Neural progenitor cell (in vitro differentiated cells): ENCODE measurements at places on chromosomes 11 and 22. TPM values are rescaled to one million over a fixed set of nuclear protein-coding genes. Genes with fewer than 3 reads are reported as not detected.

GRCh38 chr11:19530505-19530904, 182.1 kb upstream of the NAV2 start:
- no peaks in the 10 kb centered on the region for H3K27me3 ChIP-seq
- H3K4me3 ChIP-seq = no peak overlapping the region
- H3K4me1 ChIP-seq = no peaks in the 10 kb centered on the region
- DNase-seq = no peak
- no peaks in the 10 kb centered on the region for H3K36me3 ChIP-seq
- H3K27ac ChIP-seq = no peak overlapping the region

DNA sequence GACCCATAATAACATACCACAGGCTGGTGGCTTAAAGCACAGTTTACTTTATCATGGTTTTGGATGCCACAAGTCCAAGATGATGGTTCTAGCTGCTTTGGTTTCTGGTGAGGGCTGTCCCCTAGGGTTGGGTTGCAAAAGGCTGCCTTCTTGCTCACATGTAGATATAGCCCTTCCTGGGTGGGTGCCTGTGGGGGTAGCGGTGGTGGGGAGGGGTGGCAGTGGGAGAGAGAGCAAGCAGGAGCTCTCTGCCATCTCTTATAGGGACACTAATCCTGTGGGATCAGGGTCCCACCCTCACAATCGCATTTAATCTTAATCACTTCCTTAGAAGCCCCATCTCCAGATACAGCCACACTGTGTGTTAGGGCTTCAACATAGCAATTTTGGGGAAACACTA, 245.0 kb downstream of the TBC1D22A start:
- H3K36me3 ChIP-seq = no peaks in the 10 kb centered on the region
- DNase-seq = no peak
- no peak overlapping the region for H3K4me3 ChIP-seq

GRCh38 chr22:42275176-42275575, 4.7 kb upstream of the TCF20 start:
- no peaks in the 10 kb centered on the region for H3K36me3 ChIP-seq
- no peak for DNase-seq
- no peak overlapping the region for H3K4me3 ChIP-seq
- H3K27ac ChIP-seq = no peak overlapping the region
- H3K27me3 ChIP-seq = peaks cover 34% of the 10 kb centered on the region

- H3K4me1 ChIP-seq = no peaks in the 10 kb centered on the region
- no peak overlapping the region for H3K27ac ChIP-seq
- no peaks in the 10 kb centered on the region for H3K36me3 ChIP-seq
- no peak for DNase-seq
These were observed 307.5 kb downstream of the ETS1 start for GRCh38 chr11:128279866-128280265.

DNA sequence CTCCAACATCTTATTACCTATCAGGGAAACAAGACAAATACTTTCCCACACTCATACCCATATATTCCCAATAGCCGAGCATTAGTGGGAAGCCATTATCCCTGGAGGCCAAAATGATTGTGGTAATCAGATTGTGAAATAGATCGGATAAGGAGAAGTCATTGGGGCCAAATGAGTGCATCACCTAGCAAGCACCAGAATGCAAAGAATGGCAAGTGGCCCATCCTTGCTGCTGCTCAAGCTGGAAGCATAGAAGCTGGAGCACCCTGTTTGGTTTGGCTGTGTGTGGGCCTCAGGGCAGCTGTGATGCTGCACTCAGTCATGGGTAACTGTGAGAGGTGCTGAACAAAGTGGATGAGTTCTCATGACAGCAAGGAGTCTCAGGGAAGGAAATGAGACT, 18.7 kb upstream of the DBX1 start:
- no peak for DNase-seq
- H3K27me3 ChIP-seq = no peaks in the 10 kb centered on the region
- peaks cover 33% of the 10 kb centered on the region for H3K4me1 ChIP-seq

GRCh38 chr22:26665813-26666231, 8.4 kb downstream of the MIAT start:
- no peaks in the 10 kb centered on the region for H3K27me3 ChIP-seq
- H3K4me3 ChIP-seq = no peak overlapping the region
- peaks cover 2% of the 10 kb centered on the region for H3K36me3 ChIP-seq
- DNase-seq = no peak
- no peak overlapping the region for H3K27ac ChIP-seq

- H3K27ac ChIP-seq = peak overlapping the region; percentile 77
- H3K36me3 ChIP-seq = no peaks in the 10 kb centered on the region
- no peaks in the 10 kb centered on the region for H3K27me3 ChIP-seq
- H3K4me1 ChIP-seq = peaks cover 40% of the 10 kb centered on the region
- no peak overlapping the region for H3K4me3 ChIP-seq
These were observed 42.8 kb downstream of the PIWIL3 start for GRCh38 chr22:24731761-24732160.

DNA sequence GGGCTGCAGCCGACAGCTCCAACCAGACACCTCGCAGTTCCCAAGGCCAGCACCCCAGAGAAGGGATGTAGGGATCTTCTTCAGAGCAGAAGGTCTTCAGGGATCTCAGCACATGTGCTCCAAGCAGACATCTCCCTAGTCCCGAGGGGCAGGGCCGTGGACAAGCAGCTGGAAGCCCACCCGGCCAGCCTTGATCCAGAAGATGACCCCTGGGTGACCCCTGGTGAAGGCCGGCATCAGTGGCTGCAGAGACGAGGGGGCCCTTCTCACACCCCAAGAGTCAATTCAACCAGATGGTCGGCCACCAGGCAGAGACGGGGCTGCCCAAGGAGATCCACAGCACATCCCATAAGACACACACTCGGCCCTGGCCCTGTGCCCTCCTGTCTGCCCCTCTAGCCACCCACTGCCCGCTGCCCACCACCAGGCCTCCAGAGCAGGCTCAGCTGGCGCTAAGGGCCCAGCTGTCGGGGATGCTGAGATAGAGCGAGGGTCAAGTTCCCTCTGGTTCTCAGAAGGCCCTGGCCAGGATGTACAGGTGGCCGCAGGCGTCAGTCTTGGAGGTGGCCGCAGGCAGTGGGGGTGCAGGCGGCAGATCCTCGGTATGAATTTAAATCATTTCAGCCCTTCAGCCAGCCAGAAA, 168.3 kb downstream of the BRD1 start:
- no peak for DNase-seq
- H3K4me3 ChIP-seq = no peak overlapping the region
- peaks cover 11% of the 10 kb centered on the region for H3K4me1 ChIP-seq
- no peaks in the 10 kb centered on the region for H3K27me3 ChIP-seq
- H3K36me3 ChIP-seq = no peaks in the 10 kb centered on the region

DNA sequence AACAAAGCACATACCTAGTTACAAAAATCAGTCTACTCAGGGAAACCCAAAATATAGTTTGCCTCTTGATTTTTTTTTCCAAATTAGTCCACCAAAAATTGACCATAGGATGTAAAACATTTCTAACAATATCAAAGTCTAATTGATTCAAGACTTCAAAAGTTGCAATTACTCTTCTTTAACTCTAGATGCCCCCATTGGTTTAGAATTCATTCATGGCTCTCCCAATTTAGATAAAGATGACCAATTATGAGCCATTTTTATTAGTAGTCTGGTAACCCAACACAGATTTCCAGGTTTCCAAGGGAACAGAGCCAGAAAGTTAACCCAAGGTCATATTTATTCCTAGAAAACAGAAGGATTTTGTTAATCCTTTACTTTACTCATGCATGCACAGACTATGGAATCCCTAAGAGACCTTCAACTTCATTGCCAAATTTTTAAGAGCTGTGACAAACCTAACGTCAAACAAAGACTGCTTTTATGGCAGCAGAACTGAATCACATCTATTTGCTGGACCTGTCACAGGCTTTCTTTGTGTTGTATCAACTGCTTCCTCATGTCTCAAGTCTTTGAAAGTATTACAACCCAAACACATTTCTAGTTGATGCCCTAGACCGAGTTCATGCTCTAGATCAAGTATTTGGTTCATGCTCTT, 55.3 kb downstream of the C22orf42 start:
- no peak overlapping the region for H3K27ac ChIP-seq
- peaks cover 55% of the 10 kb centered on the region for H3K27me3 ChIP-seq
- no peaks in the 10 kb centered on the region for H3K4me1 ChIP-seq

DNA sequence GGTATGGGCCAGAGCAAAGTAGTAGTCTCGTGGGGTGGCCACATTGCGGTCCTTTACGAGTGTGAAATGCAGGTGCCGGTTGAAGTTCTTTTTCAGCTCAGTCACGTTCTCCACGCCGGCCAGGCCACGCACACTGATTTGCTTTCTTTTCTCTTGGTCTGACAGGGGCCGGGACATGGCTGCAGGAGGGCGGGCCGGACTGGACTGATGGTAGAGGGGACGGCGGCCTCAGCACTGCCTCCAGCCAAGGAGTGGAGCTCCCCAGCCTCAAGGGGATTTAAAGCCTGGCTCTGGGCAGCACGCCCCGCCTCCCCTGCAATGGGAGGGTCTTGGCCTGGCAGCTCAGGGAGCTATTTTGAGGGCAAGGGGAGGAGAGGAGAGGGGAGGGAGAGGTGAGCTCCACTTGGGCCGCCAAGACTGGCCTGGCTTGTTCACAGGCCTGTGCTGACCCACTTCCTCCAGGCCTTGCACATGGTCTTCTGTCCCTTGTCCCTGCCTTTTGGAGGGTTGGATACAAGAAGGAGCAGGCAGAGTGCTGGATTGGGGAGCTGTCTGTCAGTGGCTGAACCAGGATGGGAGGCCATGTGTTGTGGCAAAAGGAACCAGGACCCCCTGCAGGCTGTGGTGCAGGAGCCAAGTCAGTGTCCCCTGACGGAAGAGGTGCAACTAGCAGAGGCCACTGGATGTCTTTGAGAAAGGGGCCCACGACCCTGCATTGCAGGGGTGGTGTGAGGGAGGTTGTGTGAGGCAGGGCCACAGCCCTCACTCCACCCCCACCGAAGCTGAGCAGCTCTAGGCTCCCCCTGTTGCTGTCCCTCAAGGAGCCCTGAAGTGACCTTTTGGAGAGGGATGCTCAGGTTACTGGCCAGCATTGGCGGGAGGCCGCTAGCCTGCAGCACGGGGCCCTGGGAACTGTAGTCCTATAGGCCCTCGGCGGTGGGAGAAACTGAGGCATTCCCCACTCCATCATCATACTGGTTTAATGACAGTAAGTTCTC, at the start of gene PYGM:
TSS of gene PYGM (minus strand) at position 253 of the 998 bp plus-strand sequence. CDS start at position 177, 76 bp downstream.
- no peak within 1 kb of the TSS for H3K27ac ChIP-seq
- H3K4me1 ChIP-seq = peaks cover 47% of the 10 kb centered on the region
- no peak within 1 kb of the TSS for H3K4me3 ChIP-seq
- peak; percentile 90 for DNase-seq
- H3K36me3 ChIP-seq = no peaks in the 10 kb centered on the region
- no peaks in the 10 kb centered on the region for H3K27me3 ChIP-seq

GRCh38 chr22:42217019-42217751, 53.3 kb downstream of the TCF20 start:
- peaks cover 29% of the 10 kb centered on the region for H3K4me1 ChIP-seq
- H3K27ac ChIP-seq = no peak overlapping the region
- no peak for DNase-seq
- H3K4me3 ChIP-seq = no peak overlapping the region
- no peaks in the 10 kb centered on the region for H3K27me3 ChIP-seq

GRCh38 chr11:116710762-116711161, 62.0 kb downstream of the BUD13 start:
- no peaks in the 10 kb centered on the region for H3K27me3 ChIP-seq
- H3K27ac ChIP-seq = no peak overlapping the region
- no peaks in the 10 kb centered on the region for H3K36me3 ChIP-seq
- no peak for DNase-seq

DNA sequence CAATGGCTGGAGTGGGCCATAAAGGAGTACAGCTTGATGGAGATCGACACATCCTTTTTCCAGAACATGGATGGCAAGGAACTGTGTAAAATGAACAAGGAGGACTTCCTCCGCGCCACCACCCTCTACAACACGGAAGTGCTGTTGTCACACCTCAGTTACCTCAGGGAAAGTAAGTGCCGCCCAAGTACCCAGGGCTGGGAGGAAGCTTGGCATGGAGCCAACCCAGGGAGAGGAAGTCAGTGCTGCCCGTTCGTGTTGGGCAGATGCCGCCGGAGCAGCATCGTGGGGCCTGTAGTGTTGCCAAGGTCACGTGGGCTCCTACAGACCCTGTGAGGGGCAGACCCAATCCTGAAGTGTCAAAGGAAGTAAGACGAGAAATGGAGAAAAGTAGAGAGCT, 78.9 kb downstream of the FLI1 start:
- H3K4me1 ChIP-seq = peaks cover 16% of the 10 kb centered on the region
- DNase-seq = no peak
- no peak overlapping the region for H3K27ac ChIP-seq
- no peaks in the 10 kb centered on the region for H3K36me3 ChIP-seq

- H3K4me3 ChIP-seq = no peak overlapping the region
- H3K4me1 ChIP-seq = no peaks in the 10 kb centered on the region
- peak; percentile 82 for DNase-seq
- no peak overlapping the region for H3K27ac ChIP-seq
These were observed 36.2 kb downstream of the TBC1D22A start for GRCh38 chr22:46798366-46799350.

- no peak overlapping the region for H3K27ac ChIP-seq
- H3K4me3 ChIP-seq = no peak overlapping the region
- no peaks in the 10 kb centered on the region for H3K36me3 ChIP-seq
- no peak for DNase-seq
These were observed 42.6 kb upstream of the IGSF9B start for GRCh38 chr11:133999355-133999754.

DNA sequence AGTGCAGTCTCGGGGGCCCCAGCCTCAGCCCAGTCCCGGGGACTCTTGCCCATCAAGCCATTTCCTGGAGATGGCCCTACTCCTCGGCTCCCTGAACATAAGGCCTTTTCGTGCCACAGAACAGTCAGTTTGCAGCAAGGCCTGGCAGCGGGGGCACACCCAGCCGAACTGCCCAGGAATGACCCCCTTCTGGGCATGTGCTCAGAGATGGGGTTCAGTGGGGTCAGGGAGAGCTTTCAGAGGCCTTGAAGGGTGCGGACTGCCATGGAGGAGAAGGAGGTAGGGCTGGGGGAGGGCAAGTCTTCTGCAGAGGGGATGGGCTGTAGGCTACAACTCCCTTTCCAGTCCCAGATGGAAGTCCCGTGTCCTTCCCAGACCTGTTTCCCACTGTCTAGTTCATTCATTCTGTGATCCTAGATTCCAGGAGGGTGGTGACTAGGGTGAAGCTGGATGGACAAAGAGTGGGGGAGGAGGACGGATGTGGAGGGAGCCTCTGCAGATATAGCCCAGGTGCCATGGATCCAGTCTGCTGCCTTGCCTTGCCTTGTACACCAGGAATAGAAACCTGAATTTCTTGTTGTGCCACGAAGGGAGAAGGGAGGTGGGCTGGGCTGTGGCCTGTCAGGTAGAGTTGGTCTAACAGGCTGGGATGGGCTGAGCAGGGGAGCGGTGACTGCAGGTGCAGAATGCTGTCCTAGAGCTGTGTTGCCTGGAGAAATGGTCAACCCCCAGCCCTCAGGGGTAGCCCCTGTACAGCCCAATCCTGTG, 14.2 kb upstream of the OMP start:
- no peak overlapping the region for H3K4me3 ChIP-seq
- no peaks in the 10 kb centered on the region for H3K4me1 ChIP-seq
- H3K27me3 ChIP-seq = no peaks in the 10 kb centered on the region
- no peaks in the 10 kb centered on the region for H3K36me3 ChIP-seq
- H3K27ac ChIP-seq = no peak overlapping the region

The DRICH1 gene
- total RNA-seq = not detected in 2 replicates

The PIH1D2 gene
- 1.6 and 3.5 TPM in 2 replicates for total RNA-seq

The MS4A7 gene
- not detected in 2 replicates for total RNA-seq

The SMCO4 gene
- 27.8 and 35.1 TPM in 2 replicates for total RNA-seq

The MOGAT2 gene
- 0.09 TPM in 1 of 2 replicates, not detected in the other for total RNA-seq

The RTN4R gene
- 6.3 and 20.9 TPM in 2 replicates for total RNA-seq
